Inflammatory macrophage treated with lipopolysaccharide for 1 hour (primary cell): ENCODE measurements at places on chromosomes 7 and 10.
A peak's percentile ranks its signal among the peaks of the same experiment; 100 is the strongest.

DNA sequence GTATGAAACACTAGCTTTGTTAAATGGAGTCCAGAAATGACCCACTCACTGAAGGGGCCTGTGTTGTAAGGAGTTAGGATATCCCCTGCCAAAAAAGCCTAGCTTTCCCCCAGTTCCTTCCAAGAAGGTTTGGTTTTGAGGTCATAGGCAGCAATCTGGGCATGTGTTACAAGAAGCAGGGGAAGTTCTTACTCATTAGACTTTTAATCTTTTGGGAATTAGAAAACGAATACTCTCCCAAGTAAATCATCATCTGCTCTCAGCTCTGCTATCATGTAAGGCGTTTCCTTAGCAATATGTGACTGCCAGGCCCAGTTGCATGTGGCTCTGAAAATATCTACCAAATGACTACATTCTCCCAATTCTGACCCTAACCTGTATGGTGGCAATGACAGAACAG, 3.7 kb downstream of the NOD1 start:
- DNase-seq: no peak

GRCh38 chr7:26188206-26188956, 12.2 kb downstream of the HNRNPA2B1 start:
- peak; percentile 35 for DNase-seq

DNA sequence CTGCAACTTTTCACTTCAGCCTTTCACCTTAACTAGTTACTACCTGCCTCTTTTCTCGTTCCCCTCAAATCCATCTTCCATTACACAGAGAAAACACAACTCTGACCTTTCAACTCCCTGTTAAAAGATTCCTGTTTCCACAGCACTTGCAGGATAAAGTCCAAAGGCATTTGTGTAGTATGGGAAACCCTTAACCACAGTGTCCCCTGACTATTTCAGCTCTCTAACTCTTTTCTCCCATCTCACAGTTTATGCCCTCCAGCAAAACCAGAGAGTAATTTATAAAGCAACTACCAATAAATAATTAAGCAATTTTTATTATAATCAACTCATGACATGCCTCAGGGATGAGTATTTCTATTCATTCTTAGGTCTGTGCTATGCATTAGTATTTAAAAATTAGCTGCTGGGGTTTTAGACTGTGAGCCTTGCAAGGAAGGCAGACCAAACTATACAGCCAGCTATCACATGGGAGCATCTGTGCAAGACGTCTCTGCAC, 51.0 kb downstream of the COL1A2 start:
- no peak for DNase-seq

DNA sequence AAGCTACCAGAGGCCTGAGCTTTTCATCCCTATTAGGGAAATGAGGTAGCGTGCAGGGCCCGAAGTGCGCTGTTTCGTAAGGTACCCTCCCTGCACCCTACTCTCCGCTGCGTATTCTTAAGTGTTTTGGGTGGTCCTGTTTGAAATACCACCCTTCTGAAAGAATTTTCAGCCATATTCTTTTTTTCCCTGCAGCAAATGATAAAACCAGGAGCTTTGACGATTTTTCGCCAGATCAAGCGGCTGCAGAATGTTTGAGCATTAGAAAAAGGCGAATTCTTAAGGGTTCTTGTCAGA, 1.2 kb downstream of the RSBN1L start:
- DNase-seq: peak; percentile 48

GRCh38 chr10:58220769-58221451, 46.8 kb downstream of the IPMK start:
- no peak for DNase-seq

DNA sequence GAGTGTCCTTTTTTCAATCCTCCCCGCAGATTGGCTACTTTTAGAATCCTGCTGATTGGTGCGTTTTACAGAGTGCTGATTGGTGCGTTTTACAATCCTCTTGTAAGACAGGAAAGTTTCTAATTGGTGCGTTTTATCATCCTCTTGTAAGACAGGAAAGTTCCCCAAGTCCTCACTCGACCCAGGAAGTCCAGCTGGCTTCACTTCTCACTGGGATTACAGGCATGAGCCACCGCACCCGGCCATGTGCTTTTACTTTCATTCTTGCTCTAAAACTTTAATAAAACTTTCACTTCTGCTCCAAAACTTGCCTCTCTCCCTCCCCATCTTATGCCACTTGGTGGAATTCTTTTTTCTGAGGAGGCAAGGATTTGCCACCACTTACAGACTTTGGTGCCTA, 17.0 kb upstream of the WAPL start:
- DNase-seq: peak; percentile 68

- DNase-seq: peak; percentile 20
Measured at GRCh38 chr10:50577010-50577409, 46.7 kb downstream of the SGMS1 start.
